Esophagus squamous epithelium (tissue), 5 donors: ENCODE measurements at places on chromosomes 5 and 9. TPM values are rescaled to one million over a fixed set of nuclear protein-coding genes. Genes with fewer than 3 reads are reported as not detected.
A peak's percentile ranks its signal among the peaks of the same experiment; 100 is the strongest.

- peaks cover 28% of the 10 kb centered on the region for H3K36me3 ChIP-seq
- H3K4me1 ChIP-seq, result peaks cover 12% of the 10 kb centered on the region
- H3K27me3 ChIP-seq, result no peaks in the 10 kb centered on the region
- DNase-seq, result no peak
- no peak overlapping the region for H3K27ac ChIP-seq
Observed at GRCh38 chr9:131233995-131234394, 42.3 kb downstream of the FAM78A start.

DNA sequence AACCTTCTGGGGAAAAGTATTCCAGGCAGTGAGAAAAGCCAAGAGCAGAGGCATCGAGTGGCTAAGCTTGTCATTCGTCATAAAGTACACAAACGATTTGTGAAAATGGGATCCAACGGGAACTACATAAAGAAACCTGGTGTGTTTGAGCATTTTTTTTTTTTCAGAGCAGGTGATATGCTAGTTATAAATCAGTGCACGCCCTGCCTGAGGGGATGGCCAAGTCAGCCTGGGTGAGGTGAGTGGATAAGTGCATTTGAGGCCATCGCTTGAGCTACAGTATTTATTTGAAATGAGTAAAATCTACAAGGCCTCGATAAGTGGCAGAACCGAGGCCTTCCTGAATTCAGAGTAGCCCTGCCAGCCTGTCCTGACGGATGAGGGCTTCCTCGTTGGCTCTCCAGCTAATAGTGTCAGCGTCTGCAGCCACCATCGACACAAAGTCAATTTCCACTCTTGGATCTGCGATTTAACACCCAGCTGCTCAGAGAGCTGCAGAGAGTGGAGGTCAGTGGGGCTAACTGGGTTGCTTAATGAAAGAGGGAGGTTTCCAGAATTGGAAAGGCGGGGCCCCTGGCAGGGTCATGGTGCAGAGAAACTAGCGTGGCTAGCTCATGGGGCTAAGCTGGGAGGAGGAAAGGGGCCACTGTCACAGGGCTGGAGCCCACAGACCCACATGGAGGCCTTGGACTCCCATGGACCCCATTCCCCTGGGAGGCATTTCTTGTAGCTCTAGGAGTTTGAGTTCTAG is 27.3 kb downstream of the PPARGC1B start:
- peaks cover 7% of the 10 kb centered on the region for H3K36me3 ChIP-seq
- peak overlapping the region; percentile 71 for H3K27ac ChIP-seq
- no peak for DNase-seq
- no peaks in the 10 kb centered on the region for H3K27me3 ChIP-seq
- H3K4me1 ChIP-seq, result no peaks in the 10 kb centered on the region

- H3K27ac ChIP-seq, result peak within 1 kb of the TSS; percentile 72
- H3K4me3 ChIP-seq, result peak within 1 kb of the TSS; percentile 45
- no peak for DNase-seq
- H3K4me1 ChIP-seq, result peaks cover 14% of the 10 kb centered on the region
Observed at GRCh38 chr9:123033352-123033751, at the start of gene GPR21. Gene GPR21 (plus strand): TSS chr9:123033667. CDS start chr9:123034567, 900 bp downstream.

Gene PCDHA7
- 0.15 TPM for total RNA-seq

- no peak for DNase-seq
- no peaks in the 10 kb centered on the region for H3K27me3 ChIP-seq
- H3K4me3 ChIP-seq, result no peak overlapping the region
- H3K27ac ChIP-seq, result no peak overlapping the region
- peaks cover 90% of the 10 kb centered on the region for H3K36me3 ChIP-seq
Observed at GRCh38 chr9:98018347-98018746, 35.2 kb downstream of the ANP32B start.

Gene TMEM215
- total RNA-seq, result not detected

DNA sequence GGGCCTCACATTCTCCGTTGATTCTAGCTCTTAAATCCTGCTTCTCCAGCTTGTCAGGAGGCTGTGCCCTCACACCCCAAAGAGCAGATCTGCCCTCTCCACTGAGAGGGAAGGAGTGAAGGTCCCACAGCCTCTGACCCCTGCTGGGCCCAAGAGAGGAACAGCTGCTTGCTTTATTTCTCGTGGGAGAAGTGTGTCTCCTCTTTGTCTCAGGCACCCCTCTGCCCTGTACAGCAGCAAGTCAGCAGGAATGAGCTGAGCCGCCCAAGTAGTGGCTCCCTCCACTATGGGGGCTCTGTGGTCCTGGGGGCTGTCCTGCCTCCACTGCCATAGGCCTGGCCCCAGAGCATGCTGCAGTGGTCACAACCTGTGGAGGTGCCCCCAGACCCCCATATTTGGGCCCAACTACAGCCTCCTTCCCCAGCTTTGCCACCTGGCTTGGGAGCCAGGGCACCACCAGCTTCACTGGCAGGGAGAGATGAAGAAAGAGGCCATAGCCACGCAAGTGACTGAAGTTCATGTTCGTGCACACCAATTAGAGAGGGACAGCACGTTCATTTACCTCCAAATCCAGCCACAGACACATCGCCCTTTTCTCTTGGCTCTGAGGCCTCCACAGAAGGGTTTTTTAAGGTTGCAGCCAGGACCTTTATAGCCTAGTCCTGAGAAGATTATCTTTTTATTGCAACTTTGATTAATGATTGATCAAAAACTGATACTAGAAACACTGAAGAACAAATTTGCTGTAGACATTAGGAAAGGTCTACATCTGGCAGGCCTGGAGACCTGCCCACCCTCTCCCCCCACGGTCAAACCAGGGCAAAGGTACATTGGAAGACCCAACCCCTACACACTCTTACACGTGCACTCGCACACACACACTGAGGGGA is 27.5 kb downstream of the IRF1 start:
- peaks cover 95% of the 10 kb centered on the region for H3K4me1 ChIP-seq
- no peak for DNase-seq
- peaks cover 5% of the 10 kb centered on the region for H3K36me3 ChIP-seq
- H3K4me3 ChIP-seq, result no peak overlapping the region
